ENCODE measurements at places on chromosomes 1 and 21. TPM values are rescaled to one million over a fixed set of nuclear protein-coding genes. Genes with fewer than 3 reads are reported as not detected.

MSTO1 gene
- 44.7 TPM for total RNA-seq

TTC39A gene
- total RNA-seq: 0.45 TPM

MIGA1 gene
- 17.5 TPM for total RNA-seq

TMEM35B gene
- 37.2 TPM for total RNA-seq

BCL2L15 gene
- 0.87 TPM for total RNA-seq

LRRC71 gene
- 0.32 TPM for total RNA-seq

SHISA4 gene
- total RNA-seq: 10.3 TPM

HSD11B1 gene
- 83.7 TPM for total RNA-seq

NLRP3 gene
- 11.5 TPM for total RNA-seq

GRCh38 chr21:14531757-14532316 is 14.3 kb downstream of the SAMSN1 start:
- DNase-seq: no peak

DNA sequence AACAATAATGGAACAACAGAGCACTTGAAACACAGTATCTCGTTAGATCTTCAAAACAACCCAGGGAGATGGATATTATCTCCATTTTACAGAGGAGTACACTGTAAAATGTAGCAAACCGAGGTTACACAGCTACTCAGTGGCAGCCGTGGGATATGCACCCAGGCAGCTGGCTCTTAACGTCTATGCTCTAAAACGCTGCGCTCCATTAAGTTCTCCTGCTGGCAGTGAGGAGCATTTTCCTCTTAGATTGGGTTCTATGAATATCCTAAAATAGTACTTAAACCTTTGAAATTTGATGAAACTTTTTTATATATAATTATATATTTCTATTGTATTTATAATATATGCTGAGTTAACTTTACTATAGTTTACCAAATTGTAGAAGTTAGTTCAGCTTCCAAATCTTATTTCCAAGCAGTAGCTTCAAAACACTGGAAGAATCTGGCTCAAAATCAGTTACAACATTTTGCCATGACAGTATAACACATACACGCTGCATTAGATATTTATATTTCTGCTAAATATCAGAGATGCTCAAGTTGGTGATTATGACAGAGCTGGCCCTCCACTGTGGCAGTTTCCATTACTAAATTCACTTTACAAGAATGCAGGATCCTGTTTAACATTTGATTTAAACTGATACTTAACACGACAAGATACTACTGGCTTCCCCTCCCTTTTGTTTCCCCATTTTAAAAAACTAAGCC is 49.5 kb downstream of the TGFBR3 start:
- DNase-seq: no peak

DNA sequence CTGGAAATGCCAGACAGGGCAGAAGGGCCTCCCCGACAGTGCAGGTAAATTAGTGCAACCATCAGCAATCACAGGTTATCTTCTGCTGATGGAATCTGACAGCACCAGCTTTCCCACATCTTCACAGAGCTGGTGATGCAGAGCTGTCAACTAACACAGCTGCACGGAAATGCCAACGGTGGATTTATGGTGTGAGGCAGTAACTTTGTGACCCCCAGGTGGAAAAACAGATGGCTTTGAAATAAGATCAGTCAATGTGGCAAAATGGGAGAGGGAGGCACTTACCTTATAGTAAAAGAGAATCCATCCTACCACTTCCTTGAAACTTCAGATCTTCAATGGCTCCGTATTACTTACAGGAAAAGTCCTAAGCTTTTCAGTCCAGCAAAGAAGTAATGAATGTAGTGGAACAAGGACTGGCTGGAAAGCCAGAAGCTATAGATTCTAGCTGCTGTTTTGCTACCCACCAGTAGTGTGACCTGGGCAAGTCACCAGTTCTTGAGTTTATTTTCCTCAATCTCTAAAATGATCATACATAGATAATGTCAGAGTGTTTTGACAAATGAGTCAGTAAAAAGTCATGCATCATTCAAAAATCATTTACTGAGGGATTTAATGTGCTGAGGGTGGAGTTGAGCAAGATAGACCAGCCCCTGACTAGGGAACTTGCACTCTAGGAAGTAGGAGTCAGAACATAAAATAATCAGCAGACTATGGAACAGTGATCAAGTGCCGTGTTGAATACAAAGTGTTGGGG is 245.7 kb upstream of the JUN start:
- no peak for DNase-seq

GRCh38 chr1:150210091-150210490 is 25.8 kb downstream of the ANP32E start:
- DNase-seq: no peak

- DNase-seq: no peak
These were observed 87.6 kb upstream of the DUSP10 start for GRCh38 chr1:221829327-221830015.

DNA sequence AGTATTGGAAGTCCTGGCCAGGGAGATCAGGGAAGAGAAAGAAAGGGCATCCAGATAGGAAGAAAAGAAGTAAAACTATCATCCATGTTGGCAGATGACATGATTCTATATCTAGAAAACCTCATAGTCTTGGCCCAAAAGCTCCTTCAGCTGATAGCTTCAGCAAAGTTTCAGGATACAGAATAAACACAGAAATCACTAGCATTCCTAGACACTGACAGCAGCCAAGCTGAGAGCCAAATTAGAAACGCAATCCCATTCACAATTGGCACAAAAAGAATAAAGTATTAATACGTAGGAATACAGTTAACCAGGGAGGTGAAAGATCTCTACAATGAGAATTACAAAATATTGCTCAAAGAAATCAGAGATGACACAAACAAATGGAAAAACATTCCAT is 44.6 kb downstream of the ZFYVE9 start:
- DNase-seq: no peak

DNA sequence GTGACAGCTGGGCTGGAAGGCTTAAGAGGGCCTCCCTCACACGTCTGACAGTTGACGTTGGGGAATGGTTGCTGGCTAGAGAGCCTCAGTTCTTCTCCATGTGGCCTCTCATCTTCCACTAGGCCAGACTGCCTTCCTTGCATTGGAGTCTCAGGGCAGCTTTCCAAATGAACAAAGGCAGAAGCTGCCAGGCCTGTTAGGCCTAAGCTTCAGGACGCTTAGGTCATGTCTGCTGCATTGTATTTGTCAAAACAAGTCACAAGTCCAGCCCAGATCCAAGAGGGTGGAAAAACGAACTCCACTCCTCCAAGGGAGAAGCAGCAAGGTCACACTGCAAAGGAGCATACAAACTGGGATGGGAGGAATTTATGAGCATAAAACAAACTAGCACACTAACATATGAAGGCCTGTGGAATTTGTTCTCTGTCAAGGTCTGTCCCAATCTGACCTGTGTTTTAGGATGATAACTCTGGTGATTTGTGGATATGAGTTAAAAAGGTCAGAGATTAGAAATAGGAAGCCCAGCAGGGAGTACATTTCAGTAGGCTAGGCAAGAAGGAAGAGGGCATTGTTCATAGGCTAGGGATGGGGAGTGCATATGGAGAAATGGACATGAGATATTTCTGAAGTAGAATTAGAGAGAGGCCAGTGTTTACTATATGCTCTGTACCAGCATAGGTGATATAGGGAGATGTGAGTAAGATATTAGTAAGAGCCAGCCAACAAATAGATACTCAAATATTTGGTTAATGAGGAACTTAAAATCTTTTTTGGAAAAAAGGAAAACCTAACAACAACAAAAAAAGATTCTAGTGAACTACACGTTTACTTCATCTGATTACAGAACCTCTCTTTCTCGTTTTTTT is 29.1 kb upstream of the CNN3 start:
- no peak for DNase-seq

DNA sequence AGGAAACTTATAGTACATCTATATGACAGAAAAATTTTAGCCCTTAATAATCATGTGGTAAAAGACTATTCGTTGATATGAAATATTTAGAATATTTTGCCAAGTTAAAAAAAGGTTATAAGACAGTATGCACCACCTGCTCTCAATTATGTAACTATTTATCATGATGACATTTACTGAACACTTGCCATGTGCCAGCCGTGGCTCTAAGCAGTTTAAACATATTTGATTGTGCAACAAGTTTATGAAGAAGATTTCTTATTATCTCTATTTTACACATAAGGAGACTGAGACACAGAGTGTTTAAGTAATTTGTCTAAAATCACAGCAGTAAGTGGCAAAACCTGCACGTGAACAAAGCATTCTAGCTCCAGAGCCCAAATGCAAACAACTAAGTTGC is 199.3 kb upstream of the JUN start:
- no peak for DNase-seq

GRCh38 chr1:94067196-94067595 is 53.8 kb downstream of the ABCA4 start:
- DNase-seq: no peak

GRCh38 chr21:41232013-41232412 is 64.1 kb downstream of the BACE2 start:
- DNase-seq: no peak

DNA sequence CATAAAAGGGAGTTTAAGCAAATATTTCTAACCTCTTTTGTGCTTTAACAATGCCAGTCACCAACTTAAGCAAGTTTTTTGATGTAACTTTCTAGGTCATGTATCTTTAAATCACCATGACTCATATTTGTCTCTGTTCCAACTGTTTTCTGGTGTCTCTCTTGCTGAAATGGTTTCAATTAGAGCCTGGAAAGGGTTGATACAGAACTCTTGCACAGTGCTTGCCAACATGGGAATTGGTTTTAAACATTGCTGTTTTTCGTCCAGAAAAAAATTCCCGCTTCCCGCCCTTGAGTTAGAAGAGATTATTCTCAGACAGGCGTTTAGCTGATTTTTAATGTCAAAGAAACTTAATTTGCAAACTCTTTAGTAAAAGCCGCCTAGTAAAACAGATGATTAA is 46.4 kb upstream of the SLC22A15 start:
- DNase-seq: no peak
